ENCODE measurements at places on chromosomes 2 and 18. TPM values are rescaled to one million over a fixed set of nuclear protein-coding genes. Genes with fewer than 3 reads are reported as not detected.

Gene TGFA
- 4.7 TPM for total RNA-seq

Gene CHRND
- total RNA-seq = not detected

Gene KDSR
- total RNA-seq = 35.2 TPM

Gene VIT
- not detected for total RNA-seq

Gene OTX1
- 0.10 TPM for total RNA-seq

Gene CWC22
- 12.5 TPM for total RNA-seq
